Esophagus squamous epithelium (tissue), 5 donors: ENCODE measurements at places on chromosomes 11 and 22. TPM values are rescaled to one million over a fixed set of nuclear protein-coding genes. Genes with fewer than 3 reads are reported as not detected.

Gene FUT4
- total RNA-seq = 1.4 TPM

Gene OR8D4
- total RNA-seq = not detected

Gene TXNRD2
- total RNA-seq = 8.0 TPM

Gene GRIK4
- 0.19 TPM for total RNA-seq

Gene MAPK8IP2
- 2.9 TPM for total RNA-seq

Gene F2
- total RNA-seq = not detected

Gene OR8A1
- total RNA-seq = not detected

Gene PAMR1
- 0.34 TPM for total RNA-seq

Gene SLC17A6
- not detected for total RNA-seq

DNA sequence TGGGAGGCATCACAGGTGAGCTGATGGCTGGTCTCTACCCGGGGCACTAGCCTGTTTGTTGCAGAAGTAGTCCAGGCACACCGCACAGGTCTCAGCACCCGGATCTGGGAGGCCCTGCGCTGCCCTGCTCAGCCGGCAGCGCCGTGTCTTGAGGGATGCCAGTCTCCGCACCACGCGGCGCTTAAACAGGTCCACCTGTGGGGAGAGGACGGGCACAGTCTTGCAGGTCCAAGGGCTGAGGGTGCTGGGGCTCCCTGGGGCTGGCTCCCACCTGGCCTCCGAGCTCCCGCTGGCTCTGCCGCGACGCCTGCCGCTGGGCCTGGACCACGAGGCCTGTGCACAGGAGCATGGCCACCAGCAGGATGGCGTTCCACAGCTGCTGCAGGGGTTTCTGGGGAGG is 7.2 kb downstream of the RNF215 start:
- no peak for DNase-seq

DNA sequence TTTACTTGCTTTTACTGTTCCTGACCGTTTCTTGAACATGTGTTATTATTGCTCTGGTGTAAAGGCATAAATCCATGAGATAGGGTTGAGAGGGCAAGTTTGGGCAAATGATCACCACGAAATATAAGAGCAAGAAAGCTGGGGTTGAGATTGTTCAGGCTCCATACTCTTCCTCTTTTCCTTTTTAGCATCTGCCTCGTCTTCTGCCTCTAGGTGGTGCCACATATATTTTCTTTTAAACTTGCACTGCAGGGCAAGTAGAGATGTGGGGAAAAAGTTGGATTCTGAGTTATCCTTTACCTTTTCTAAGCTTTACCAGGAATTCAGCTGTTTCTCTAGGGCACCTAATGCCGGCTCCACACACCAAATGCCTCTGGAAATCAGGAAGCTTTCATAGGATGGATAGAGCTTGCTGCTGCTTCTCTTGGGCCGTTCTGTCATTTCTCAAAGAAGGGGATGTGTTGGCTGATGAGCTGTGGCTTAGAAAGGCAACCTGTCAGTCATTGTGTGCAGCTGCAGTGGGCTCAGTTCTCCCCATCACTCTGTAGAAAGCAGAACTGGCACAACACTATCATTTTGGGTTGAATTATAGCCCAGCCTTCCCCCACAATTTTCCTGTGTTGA is 98.2 kb downstream of the LDLRAD3 start:
- DNase-seq = no peak

GRCh38 chr11:70541176-70541575 is 142.8 kb downstream of the CTTN start:
- no peak for DNase-seq

- DNase-seq = no peak
Measured at GRCh38 chr11:117107701-117108590, 9.7 kb upstream of the SIK3 start.

DNA sequence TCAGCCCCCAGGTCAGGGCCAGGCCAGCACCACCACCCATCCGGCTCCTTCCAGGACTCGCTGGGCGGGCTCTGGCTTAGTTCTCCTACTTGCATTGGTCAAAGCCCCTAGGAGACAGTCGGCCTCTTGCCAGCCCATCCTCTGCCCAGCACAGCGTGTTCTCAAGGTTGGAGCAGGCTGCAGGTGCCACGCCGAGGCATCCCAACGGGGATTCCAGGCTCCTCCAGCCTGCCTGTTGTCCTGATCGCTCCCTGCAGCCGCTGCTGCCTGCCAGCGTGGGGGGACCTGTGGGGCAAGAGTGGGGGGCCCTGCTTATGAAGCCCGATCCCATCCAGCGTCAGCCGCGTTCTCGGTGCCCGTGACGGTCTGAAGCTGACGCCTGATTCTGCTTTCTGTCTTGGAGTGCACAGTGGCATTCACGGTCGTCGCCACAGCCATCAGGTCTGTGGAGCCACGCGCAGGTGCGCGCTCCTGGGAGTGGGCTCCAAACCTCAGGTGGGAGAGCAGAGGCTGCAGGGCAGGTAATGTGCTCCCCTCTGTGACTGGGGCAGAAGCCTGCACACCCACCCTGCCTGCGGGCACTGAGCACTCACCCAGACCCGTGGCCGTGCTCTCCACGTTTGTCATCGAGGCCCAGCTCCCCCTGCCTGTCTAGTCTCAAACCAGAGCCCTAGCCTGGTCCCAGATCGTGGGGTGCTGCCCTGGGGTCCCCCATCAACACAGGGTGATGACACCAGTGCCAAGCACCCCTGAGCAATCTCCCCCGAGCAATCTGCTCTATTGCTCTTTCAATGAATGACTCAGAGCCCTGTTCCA is 991.6 kb downstream of the BRD1 start:
- no peak for DNase-seq

DNA sequence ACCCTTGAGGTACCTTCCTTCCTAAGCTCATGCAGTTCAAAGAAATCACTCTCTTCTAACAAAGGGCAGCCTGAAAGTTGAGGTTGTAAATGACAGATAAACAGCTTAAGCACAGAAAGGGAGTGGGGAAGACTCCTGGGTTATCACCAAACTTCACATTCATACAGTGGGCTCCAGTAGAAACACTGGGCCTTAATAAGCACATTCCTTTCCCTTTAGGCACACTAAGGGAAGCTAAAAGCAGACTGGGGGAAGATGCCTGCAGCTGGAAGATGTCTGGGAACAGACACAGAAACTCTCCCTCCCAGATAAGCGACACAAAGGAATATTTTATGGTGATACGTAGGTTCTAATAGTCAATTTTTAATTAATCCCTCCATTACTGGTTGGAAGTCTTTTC is 350.3 kb upstream of the MPPED2 start:
- DNase-seq = no peak

- DNase-seq = no peak
Measured at GRCh38 chr22:37639070-37639760, at the start of gene SH3BP1. TSS of gene SH3BP1 (plus strand) at chr22:37639669. CDS start at chr22:37639788, 119 bp downstream.

- no peak for DNase-seq
Measured at GRCh38 chr11:20178976-20179375, 18.7 kb upstream of the DBX1 start.

DNA sequence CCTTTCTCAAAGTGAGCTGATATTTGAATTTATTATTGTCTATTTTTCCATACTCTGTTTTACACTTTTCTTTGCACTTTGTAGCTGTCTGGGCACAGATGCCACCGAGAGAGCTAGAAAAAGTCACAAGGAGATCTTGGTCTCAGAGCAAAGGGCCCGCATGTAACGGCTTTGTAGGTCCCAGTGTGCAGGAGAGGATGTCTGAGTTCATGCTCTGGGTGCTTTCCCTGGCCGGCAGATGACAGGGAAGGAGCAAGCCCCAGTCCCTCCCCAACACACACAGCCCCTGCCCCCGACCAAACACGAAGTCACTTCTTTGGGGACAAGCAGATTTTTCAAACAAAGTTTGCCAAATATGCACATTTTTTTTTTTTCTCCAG is 55.8 kb downstream of the SMIM38 start:
- DNase-seq = no peak

GRCh38 chr11:8209208-8209807 is 40.5 kb upstream of the RIC3 start:
- DNase-seq = no peak

DNA sequence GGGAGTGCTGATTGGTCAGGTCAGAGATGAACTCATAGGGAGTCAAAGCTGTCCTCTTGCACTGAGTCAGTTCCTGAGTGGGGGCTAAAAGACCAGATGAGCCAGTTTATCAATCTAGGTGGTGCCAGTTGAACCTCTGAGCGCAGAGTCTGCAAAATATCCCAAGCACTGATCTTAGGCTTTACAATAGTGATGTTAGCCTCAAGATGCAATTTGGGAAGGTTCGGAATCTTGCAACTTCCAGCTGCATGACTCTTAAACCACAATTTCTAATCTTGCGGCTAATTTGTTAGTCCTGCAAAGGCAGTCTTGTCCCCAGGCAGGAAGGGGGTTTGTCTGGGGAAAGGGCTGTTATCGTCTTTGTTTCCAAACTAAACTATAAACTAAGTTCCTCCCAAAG is 92.3 kb upstream of the PARVA start:
- DNase-seq = no peak
